Astrocyte of the spinal cord (primary cell): ENCODE measurements at places on chromosomes 4 and X.

- no peak for DNase-seq
Observed at GRCh38 chr4:100805538-100805937, 287.7 kb upstream of the EMCN start.

DNA sequence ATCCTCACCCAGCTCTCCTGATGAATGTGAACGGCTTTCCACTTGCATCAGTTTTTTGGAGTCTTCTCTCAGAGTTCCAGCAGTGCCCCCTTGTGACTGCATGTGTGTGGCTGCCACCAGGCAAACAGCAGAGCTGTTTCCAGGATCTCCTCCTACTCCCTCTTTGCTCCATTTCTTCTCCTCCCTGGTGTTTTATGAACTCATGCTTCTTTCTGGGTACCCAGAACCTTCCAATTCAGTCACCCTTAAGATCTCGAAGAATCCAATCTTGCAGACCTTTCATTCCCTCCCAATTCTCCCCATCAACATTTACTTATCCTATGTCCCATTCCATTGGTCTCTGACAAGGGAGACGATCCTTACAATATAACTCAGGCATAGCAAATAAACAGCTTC is 6.8 kb upstream of the TCEANC start:
- DNase-seq: peak; percentile 57

DNA sequence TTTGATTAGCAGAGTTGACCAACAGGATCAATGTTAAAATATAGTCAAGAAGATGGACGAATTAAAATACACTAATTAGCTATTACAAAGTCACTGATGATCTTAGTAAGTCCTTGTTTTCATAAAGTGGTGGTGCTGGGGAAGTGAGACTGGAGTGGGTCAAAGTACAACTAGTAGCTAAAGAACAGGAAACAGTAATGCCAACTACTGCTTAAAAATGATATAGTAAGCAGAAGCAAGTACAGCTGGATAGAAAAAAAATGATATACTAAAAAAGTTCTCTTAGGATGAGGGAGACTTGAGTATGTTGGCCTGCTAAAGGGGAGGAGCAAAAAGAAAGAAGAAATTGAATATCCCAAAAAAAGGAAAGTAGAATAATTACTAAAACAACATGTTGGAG is 580.8 kb upstream of the FTHL17 start:
- DNase-seq: no peak

DNA sequence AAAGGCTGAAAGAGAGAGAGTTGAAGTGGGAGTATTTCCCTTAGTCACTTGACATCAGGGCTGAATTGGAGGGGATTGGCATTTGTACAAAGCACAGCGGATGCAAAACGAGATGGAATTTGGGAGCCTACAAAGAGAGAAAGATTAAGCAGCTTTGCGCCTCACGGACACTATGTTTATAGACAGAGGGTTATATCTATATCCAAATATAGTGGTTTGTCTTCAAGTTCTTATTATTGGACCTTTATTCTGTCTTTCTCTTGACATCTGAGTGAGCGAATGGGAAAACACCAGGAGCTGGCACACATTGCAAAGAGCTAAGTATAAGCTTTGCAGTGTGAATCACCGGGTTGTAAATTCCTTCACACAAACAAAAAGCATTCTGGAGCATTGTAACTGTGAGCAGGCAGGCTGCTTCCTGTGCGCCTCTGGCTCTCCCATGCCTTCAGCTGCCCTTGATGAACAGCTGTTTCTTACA is 500.2 kb downstream of the STIM2 start:
- DNase-seq: peak; percentile 91

DNA sequence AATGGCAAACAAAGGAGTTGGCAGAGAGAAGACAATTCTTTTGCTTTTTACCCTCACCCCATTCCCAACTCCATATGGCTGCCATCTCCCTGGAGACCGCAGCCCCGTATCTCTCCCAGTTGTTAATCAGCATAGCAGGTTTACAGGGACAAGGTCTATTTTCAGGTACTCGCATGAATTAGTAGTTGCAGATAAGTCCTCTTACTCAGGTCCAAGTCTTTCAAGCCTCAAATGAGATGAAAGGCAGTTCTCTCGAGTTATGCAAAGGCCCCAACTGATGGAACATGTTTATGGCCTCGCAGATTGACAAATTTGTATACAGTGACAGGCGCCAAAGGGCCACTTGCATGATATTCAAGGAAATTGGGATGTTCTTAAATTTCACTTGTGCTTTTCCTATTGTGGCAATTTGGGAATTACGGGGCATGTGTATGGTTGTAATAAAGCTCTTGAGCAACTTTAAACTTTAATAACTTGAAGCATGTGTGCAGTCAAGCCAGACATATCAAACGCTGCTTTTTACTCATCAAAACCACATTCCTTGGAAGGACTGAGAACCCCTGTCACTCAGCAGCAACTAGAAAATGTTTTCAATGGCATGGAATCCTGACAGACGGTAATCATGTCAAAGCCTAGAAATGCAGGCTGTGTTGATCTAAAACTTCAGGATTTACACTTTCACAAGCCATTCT is 45.1 kb downstream of the KDR start:
- DNase-seq: peak; percentile 15

GRCh38 chr4:125760201-125760819 is 445.6 kb downstream of the FAT4 start:
- no peak for DNase-seq

DNA sequence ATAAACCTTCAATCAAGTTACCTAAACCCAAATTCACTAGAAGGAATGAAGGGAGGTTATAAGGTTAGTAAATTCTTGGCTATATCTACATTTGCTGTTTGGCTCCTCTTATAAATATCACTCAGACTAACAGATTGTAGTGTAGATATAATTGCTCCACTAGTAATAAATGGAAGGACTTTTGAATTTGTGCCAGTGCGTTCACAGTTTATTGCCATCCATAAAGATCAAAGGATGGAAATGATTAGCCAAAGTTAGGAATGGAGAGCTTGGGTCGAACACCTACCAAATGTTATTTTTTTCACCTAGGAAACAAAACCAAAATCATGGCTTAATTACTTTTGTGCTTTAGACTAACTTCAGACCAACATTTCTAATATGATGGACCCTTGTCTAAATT is 9.2 kb downstream of the DTHD1 start:
- no peak for DNase-seq

GRCh38 chr4:122139139-122139538 is 13.0 kb upstream of the BLTP1 start:
- no peak for DNase-seq

- DNase-seq: no peak
Observed at GRCh38 chrX:135453381-135453780, 31.6 kb downstream of the SMIM10L2A start.

DNA sequence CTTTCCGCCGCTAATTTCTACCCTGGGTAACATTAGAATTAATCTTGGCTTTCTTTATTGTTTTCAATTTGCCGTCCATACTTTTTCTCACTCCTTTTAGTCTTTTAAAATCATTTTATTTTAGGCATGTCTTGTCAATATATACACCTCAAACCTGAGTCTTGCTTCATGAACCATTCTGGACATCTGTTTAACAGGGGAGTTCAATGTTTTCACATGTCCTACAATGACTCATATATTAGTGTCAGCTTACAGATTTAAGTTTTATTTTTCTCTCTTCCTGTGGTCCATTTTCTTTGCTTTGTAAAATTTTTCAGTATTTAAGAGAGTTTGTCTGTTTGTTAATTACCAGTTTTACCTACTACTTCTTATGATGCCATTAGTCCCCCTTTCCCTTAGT is 89.5 kb downstream of the LCORL start:
- DNase-seq: no peak
